ENCODE measurements at places on chromosomes 1 and 21.

DNA sequence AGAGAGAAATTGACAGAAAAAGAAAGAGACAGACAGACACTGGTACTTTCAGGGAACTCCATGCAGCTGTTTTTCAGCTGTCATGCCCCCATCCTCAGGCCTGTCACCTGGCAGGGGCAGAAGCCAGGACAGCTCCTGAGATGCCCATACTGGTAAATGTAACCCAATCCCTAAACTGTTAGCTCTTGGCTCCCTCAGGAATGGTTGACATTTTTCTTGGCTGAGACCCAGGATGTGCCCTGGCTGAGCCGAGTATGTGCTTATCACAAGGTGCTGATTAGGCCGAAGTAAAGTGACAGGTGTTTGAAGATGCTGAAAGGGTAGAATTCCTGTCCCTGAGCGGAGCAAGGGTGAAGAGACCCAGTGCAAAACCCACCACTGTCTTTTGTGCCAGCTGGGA is 50.7 kb downstream of the PGM1 start:
- H3K4me3 ChIP-seq: no peak overlapping the region
- no peaks in the 10 kb centered on the region for H3K4me1 ChIP-seq
- DNase-seq: no peak
- H3K27ac ChIP-seq: no peak overlapping the region
- H3K27me3 ChIP-seq: no peaks in the 10 kb centered on the region
- H3K36me3 ChIP-seq: no peaks in the 10 kb centered on the region

GRCh38 chr1:35894183-35894582 is 11.2 kb downstream of the AGO1 start:
- H3K4me3 ChIP-seq: no peak overlapping the region
- H3K36me3 ChIP-seq: peaks cover 55% of the 10 kb centered on the region
- DNase-seq: no peak
- H3K4me1 ChIP-seq: no peaks in the 10 kb centered on the region
- H3K27ac ChIP-seq: no peak overlapping the region
- H3K27me3 ChIP-seq: no peaks in the 10 kb centered on the region

GRCh38 chr1:93313026-93313425 is 32.7 kb upstream of the DR1 start:
- H3K4me3 ChIP-seq: no peak overlapping the region
- no peak for DNase-seq
- no peaks in the 10 kb centered on the region for H3K4me1 ChIP-seq
- H3K27me3 ChIP-seq: no peaks in the 10 kb centered on the region

- no peaks in the 10 kb centered on the region for H3K36me3 ChIP-seq
- H3K27ac ChIP-seq: no peak overlapping the region
- DNase-seq: no peak
These were observed 128.2 kb downstream of the ATP5PO start for GRCh38 chr21:33787431-33787830.

GRCh38 chr1:184553845-184554244 is 167.0 kb downstream of the C1orf21 start:
- H3K4me3 ChIP-seq: no peak overlapping the region
- H3K36me3 ChIP-seq: no peaks in the 10 kb centered on the region
